ENCODE measurements at places on chromosomes 12 and 14. TPM values are rescaled to one million over a fixed set of nuclear protein-coding genes. Genes with fewer than 3 reads are reported as not detected.

The OASL gene
- total RNA-seq, result 3.5 TPM

The ATL1 gene
- 5.0 TPM for total RNA-seq

The SERPINA9 gene
- total RNA-seq, result 0.13 TPM

The DPF3 gene
- 0.47 TPM for total RNA-seq

The ADCY4 gene
- not detected for total RNA-seq

The NTS gene
- 51.1 TPM for total RNA-seq

The CEBPE gene
- total RNA-seq, result not detected

The PIK3C2G gene
- total RNA-seq, result not detected

The SLC6A15 gene
- 3.5 TPM for total RNA-seq

The LUM gene
- 0.22 TPM for total RNA-seq

The KLHL42 gene
- total RNA-seq, result 20.8 TPM

The P3H3 gene
- 24.8 TPM for total RNA-seq

The TAS2R7 gene
- not detected for total RNA-seq

The RNU4-1 gene
- total RNA-seq, result not detected

The MANSC4 gene
- total RNA-seq, result not detected

The VIPAS39 gene
- total RNA-seq, result 14.8 TPM

The PDE3A gene
- total RNA-seq, result 5.6 TPM

The ZBTB42 gene
- 3.7 TPM for total RNA-seq

The ZNF385A gene
- 18.4 TPM for total RNA-seq

The TAS2R46 gene
- not detected for total RNA-seq

The ABCC9 gene
- not detected for total RNA-seq

The CCDC177 gene
- total RNA-seq, result not detected

The RTN1 gene
- not detected for total RNA-seq

The E2F7 gene
- 10.3 TPM for total RNA-seq

The RERG gene
- total RNA-seq, result 0.36 TPM

The SLC4A8 gene
- total RNA-seq, result 1.6 TPM

The CLMN gene
- total RNA-seq, result 5.4 TPM

The SLC7A8 gene
- total RNA-seq, result 0.69 TPM

The OR4K5 gene
- not detected for total RNA-seq

The CLEC14A gene
- total RNA-seq, result not detected

The PLEKHD1 gene
- total RNA-seq, result 0.02 TPM

The ZNF891 gene
- 0.55 TPM for total RNA-seq

The LYZ gene
- 0.26 TPM for total RNA-seq

The HOXC9 gene
- 7.6 TPM for total RNA-seq

The GPRC5D gene
- not detected for total RNA-seq

The KRT71 gene
- total RNA-seq, result not detected

Measured in A549 treated with DMSO at 1 μM for 4 hours (cell line).